Neuronal stem cell (in vitro differentiated cells): ENCODE measurements at places on chromosomes 7 and 10.

- H3K27me3 ChIP-seq = no peaks in the 10 kb centered on the region
- no peak overlapping the region for H3K27ac ChIP-seq
- no peaks in the 10 kb centered on the region for H3K36me3 ChIP-seq
- H3K4me3 ChIP-seq = no peak overlapping the region
- H3K4me1 ChIP-seq = peaks cover 12% of the 10 kb centered on the region
- no peak for DNase-seq
Measured at GRCh38 chr7:12713625-12714378, 26.4 kb downstream of the ARL4A start.

DNA sequence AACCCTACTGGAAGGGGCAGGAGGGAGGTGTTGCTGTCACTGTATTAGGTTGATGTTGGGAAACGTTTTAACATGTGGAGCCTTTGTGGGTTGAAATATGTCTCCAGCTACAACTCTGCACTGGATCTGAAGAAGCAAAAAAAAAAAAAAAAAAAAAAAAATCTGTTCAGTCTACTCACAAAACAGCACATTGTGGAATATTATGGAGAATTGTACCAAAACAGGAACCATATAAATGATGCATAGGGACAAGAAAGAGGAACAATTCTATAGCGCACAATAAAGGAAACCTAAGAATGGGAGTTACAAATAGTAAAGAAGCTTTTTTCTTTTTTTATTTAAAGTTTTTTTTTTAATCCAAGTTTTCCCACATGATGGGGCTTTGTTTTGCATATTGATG, 63.8 kb downstream of the CCSER2 start:
- H3K4me1 ChIP-seq = no peaks in the 10 kb centered on the region
- peaks cover 4% of the 10 kb centered on the region for H3K36me3 ChIP-seq
- no peaks in the 10 kb centered on the region for H3K27me3 ChIP-seq
- H3K4me3 ChIP-seq = no peak overlapping the region
- no peak overlapping the region for H3K27ac ChIP-seq
- DNase-seq = no peak

DNA sequence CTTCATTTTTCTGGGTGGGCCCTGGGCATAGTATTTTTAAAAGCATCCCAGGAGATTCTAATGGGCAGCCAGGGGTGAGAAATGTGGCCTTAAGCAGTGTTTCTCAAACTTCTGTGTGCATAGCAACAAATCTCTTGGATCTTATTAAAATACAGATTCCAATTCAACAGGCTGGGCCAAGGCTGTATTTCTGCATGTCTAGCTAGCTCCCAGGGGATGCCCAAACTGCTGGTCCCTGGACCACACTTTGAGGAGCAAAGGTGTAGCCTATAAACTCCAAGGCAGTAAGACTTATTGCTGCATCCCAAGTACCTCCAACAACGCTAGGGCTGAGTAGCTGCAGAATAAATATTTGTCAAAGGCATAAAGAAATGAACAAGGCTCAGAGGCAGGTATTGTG, 292.9 kb upstream of the ZMIZ1 start:
- H3K27ac ChIP-seq = no peak overlapping the region
- no peak overlapping the region for H3K4me3 ChIP-seq
- H3K4me1 ChIP-seq = peaks cover 9% of the 10 kb centered on the region
- H3K27me3 ChIP-seq = no peaks in the 10 kb centered on the region
- no peak for DNase-seq

DNA sequence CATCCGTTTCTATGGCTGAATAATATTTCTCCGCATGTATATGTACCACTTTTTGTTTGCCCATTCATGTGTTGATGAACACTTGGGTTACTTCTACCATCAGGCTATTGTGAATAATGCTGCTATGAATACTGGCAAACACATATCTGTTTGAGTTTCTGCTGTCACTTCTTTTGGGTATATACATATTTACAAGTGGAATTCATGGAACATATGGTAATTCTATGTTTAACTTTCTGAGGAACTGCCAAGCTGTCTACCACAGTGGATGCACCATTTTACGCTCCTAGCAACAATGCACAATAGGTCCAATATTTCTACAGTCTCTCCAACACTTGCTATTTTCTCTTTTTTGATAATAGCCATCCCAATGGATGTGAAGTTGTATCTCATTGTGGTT, 5.5 kb upstream of the ZNF488 start:
- H3K36me3 ChIP-seq = no peaks in the 10 kb centered on the region
- no peak overlapping the region for H3K27ac ChIP-seq
- DNase-seq = no peak
- no peak overlapping the region for H3K4me3 ChIP-seq
- H3K27me3 ChIP-seq = no peaks in the 10 kb centered on the region
- no peaks in the 10 kb centered on the region for H3K4me1 ChIP-seq

DNA sequence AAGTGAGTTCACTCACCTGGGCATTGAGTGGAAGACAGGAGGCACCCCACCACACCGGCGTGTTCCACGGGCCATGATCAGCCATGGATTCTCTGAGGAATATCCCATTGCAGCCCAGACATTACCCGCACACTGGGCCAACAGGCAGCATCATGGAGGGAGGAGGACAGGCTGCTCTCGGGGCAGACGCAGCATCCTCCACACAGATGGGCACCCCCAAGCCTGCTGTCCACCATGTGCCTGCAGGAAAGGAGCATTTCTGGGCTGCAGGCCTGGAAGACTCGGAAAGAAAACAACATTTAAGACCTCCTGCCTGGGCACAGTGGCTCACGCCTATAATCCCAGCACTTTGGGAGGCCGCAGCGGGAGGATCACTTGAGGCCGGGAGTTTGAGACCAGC, 71.0 kb upstream of the SH2B2 start:
- H3K27me3 ChIP-seq = no peaks in the 10 kb centered on the region
- H3K27ac ChIP-seq = no peak overlapping the region
- no peak overlapping the region for H3K4me3 ChIP-seq
- no peak for DNase-seq
- peaks cover 33% of the 10 kb centered on the region for H3K36me3 ChIP-seq
- H3K4me1 ChIP-seq = no peaks in the 10 kb centered on the region

DNA sequence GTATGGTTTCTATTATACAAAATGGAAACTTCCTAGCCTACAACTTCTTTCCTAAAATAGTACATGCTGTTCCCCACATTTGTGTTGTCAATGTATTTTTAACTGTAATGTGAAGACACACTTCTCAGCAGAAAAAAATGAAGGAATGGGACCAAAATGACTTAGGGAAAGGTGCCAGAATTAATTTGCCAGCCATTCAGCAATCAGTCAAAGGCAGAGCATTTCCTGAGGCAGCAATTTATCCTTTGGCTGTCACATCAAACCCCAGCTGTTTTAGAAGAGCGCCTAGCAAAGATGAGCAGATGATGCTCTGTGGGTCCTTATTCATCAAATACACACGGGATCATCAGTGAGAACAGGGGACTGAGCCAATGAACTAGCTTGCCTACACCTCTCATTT, 592.5 kb downstream of the KCNMA1 start:
- no peak overlapping the region for H3K27ac ChIP-seq
- H3K27me3 ChIP-seq = no peaks in the 10 kb centered on the region
- no peak overlapping the region for H3K4me3 ChIP-seq
- no peak for DNase-seq
- H3K36me3 ChIP-seq = no peaks in the 10 kb centered on the region

DNA sequence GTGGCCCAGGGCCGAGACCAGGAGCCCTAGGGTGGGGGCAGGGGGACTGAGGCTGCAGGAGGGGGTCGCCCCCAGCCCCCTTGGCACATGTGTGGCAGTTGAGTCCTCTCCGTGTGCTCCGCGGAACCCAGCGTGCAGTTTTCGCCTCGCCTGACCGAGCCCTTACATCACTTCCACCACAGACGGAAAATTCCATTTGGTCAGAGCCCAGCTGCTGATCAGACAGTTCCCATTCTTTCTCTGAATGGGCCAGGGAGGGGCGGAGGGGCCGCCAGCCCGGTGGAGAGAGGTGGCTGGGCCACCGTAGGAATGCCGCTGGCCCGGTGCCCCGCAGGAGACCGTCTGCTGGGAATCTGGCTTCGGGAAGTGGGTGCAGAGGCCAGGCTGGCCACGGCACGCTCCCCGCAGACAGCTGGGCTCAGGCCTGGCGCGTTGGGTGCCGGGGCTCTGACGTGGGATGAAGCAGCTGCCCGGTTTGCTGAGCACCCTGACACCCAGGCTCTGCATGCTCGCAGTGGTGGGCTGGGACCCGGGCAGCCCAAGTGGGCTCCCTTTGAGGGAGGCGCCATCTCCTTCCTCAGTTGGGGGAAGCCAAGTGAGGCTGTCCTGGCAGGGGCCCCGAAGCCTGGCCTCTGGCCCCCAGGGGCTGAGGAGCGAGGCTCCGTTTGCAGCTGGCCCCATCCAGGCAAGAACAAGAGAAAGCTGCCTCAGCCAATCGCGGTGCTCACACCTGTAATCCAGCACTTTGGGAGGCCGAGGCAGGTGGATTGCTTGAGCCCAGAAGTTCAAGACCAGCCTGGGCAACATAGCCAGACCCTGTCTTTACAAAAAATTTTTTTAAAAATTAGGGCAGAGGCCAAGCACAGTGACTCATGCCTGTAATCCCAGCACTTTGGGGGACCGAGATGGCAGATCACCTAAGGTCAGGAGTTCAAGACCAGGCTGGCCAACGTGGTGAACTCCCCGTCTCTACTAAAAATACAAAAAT, 9.9 kb downstream of the TTYH3 start:
- H3K36me3 ChIP-seq = peaks cover 12% of the 10 kb centered on the region
- H3K27ac ChIP-seq = peak overlapping the region; percentile 90
- peak; percentile 88 for DNase-seq
- peaks cover 40% of the 10 kb centered on the region for H3K4me1 ChIP-seq
- H3K4me3 ChIP-seq = no peak overlapping the region

DNA sequence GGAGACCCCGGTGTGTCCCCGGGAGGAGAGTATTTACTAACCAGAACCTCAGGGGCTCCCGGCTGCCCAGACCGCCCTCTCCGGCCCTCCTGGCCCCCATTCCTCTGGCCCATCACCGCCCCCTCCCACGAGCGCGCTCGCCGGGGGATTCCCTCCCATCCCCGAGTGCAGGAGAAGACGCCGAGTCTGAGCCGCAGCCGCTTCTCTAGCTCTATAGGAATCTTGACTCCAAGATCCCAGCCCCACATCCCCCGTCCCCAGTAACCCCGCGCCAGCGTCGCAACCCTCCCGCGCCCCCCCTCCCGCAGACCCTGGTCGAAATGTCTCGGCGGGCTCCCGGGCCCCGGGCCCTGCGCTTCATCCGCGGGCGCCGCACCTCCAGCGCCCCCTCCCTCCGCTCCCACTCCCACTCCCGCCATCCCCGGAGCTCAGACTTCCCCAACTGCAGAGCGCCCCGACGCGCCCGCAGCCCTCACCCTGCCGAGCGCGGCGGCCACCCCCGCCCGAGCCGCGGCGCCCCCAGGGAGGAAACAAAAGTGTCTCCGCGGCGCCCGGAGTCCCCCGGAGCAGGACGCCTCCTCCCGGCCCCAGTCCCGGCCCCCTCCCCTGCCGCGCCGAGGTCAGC, 541 bp downstream of the ELMO1 start:
- H3K4me1 ChIP-seq = peaks cover 5% of the 10 kb centered on the region
- no peak for DNase-seq
- peaks cover 3% of the 10 kb centered on the region for H3K27me3 ChIP-seq

DNA sequence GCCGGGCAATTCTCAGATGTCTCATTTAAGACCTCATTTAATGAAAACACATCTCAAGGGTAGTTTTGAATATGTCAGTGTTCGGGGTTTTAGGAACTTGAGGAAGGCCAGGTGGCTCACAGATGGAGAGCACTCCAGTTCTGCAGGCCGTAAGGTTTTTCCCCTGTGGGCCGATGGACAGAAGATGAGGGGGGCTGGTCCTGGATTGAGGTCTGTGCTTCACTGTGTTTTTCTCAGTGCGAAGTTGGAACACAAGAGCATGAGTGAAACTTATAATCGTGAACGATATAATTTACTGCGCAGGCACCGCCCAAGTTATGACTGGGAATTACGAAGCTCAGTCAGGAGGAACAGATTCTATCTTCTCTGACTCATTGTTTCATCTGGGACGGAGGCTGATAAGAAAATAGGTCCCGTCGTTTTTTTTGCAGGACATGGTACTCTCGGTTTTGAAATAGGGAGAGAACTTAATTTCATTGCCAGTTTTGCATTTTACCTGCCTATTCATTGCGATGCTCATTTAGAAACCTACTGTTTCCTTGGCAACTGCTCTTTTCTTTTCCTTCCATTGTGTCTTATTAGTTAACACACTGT, 591.0 kb upstream of the PFKP start:
- DNase-seq = no peak
- H3K4me3 ChIP-seq = no peak overlapping the region
- peaks cover 7% of the 10 kb centered on the region for H3K4me1 ChIP-seq
- no peaks in the 10 kb centered on the region for H3K27me3 ChIP-seq
- no peak overlapping the region for H3K27ac ChIP-seq
- no peaks in the 10 kb centered on the region for H3K36me3 ChIP-seq

GRCh38 chr10:20041931-20042330, 225.7 kb downstream of the PLXDC2 start:
- peaks cover 2% of the 10 kb centered on the region for H3K4me1 ChIP-seq
- no peaks in the 10 kb centered on the region for H3K27me3 ChIP-seq
- DNase-seq = no peak
- H3K36me3 ChIP-seq = no peaks in the 10 kb centered on the region
- H3K27ac ChIP-seq = no peak overlapping the region

DNA sequence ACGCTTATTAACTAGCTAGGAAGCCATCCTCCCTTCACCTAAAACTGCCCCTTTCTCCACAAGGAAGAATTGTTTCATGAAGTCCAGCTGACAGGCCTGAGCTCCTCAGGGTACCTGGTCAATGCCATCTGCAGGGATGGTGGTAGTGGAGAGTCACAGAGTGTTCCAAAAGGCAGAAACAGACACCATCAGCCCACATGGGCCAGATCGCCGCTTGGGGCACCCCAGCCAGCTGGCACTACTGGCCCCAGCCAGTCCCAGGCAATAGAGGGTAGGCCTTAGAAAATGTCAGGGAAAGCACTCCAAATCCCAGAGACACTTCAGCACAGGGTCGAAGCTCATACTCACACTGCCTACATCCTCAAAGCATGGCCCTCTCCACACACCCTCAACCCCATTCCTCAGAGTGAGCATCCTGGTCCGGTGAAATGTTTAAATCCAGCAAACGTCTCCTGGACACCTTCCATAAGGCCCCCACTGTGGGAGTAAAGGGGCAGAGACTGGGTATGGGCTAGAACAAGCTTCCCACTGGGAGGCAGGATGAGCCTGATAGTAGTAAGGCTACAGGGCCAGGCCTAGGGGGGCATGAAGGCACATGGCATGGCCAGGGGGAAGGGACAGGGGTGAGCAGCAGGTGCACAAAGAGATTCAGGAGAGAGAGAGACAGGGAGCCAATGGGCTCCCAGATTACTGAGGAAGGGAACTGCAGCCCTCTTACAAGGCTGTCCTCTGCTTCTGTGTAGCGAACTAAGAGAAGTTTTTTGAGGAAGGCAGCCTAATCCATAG, 1.9 kb downstream of the LRRC20 start:
- no peaks in the 10 kb centered on the region for H3K27me3 ChIP-seq
- H3K27ac ChIP-seq = no peak overlapping the region
- peaks cover 4% of the 10 kb centered on the region for H3K36me3 ChIP-seq
- H3K4me3 ChIP-seq = peak overlapping the region; percentile 13
- peaks cover 3% of the 10 kb centered on the region for H3K4me1 ChIP-seq

DNA sequence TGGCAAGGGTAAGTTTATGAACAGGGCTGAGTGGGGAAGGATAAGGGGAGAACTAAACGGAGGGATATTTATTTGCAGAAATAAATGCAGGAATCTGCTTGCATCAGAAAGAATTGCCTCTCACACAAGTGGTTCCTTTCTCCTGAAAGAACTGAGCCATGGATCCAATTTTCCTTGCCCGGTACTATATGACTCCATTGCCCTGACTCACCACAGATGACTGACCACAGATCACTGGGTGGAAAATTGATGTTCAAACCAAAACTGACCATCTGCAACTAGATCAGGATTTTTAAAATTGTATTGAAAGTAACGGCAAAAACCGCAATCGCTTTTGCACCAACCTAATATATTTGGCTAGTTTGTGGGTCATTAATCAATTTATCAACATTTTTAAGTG, 6.2 kb upstream of the MACC1 start:
- no peaks in the 10 kb centered on the region for H3K27me3 ChIP-seq
- no peaks in the 10 kb centered on the region for H3K36me3 ChIP-seq
- H3K4me3 ChIP-seq = no peak overlapping the region
